ENCODE measurements at places on chromosomes 3 and 15.

- DNase-seq, result no peak
These were observed 22.9 kb downstream of the RAB8B start for GRCh38 chr15:63212050-63213004.

- DNase-seq, result no peak
These were observed 608 bp upstream of the SLC6A6 start for GRCh38 chr3:14401692-14402303.

GRCh38 chr3:13207578-13207922 is 134.3 kb upstream of the IQSEC1 start:
- no peak for DNase-seq

DNA sequence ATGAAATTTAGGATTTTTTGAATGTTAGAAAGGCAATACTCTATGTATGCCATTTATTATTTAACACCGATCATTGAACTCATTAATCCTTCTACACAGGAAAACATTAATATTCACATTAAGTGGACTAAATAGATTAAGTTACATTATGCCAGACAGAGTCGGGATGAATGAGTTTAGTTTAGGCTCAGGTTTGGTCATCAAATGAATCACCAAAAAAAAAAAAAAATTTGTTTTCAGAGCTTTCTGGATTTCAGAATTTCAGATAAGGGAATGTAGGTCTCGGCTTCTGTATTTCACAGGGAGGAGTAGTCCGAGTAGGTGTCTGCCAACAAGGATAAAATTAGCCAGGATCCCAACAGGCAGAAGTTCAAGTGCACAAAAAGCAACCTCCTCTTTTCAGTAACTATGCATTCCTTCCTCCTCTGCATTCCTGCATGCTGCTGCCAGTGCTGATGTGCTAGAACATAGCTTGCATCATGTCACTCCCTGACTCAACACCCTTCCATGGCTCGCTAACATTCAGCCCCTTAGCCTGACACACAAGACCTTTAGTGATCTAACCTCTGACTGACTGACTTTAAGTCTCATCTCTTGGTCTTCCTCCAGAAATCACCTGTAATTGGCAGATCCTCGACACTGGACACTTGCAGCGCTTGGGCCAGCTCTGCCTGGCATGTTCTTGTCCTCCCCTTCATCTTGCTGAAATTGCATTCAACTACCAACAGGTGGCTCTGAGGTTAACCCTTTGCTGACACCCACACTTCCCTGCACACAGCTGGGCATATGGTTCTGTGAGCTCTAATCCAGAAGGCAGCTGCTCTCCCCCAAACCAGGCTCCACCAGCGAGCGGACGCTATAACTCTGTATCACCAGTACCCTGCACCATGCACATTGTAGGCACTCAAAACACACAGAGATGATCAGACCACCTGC is 145.4 kb upstream of the PROK2 start:
- no peak for DNase-seq

DNA sequence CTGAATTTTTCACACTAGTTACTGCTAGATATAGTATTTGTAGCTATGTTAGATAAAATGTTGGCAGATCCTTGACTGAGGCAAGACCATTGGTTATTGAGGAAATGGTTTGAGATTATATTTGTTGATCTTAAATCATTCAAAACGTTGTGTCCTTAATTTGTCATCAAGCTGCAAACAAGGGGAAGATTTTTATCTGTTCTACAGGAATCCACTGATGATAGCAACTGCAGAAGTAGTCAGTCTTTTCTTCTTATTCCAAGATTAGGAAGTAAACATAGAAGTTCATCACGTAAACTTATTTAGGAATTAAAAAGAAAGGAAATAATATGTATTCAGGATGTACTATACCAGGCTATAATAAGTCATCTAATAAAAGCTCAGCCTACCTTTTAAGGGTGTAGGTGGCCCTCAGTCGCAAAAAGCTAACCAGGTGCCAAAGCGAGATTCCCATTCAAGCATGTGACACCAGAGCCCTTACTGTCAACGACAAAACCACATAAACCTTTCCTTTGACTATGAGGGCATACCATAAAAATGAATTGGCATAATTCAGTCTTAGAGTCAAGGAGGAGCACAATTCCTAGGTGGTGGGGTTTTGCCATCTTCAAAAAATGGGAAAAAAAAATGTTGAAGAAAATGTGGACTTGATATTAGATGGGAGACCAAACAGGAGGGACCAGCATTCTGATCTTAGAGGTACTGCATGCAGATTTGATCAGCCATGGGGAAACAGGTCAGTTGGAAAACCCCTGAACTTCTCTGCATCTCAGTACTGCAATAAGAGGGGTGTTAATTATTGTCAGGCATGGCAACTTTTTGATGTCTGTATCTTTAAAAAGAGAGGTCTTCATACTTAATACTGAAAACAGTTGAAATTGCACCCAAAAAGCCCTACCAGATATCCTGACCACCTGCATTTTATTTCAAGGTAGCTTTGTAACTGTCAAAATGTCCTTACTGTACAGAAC is 212.5 kb upstream of the UBE2E1 start:
- no peak for DNase-seq

DNA sequence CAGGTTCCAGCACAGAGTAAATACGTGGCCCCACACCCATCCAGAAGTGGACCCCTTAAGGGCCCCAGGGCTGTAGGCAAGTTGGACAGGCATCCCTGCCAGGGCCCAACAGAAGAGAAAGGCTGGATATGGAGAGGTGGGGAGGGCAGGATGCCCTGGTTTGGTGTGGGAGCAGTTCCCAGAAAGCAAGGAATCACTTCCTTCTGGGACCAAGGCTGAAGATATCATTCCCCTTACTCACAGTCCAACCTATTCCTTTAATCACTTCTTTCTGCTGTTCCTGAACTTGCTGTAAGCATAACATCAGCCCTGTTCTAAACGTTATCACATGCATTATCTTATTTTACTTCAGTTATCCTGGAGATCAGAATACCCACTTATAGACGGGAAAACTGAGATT is 6.1 kb upstream of the MESP2 start:
- no peak for DNase-seq

DNA sequence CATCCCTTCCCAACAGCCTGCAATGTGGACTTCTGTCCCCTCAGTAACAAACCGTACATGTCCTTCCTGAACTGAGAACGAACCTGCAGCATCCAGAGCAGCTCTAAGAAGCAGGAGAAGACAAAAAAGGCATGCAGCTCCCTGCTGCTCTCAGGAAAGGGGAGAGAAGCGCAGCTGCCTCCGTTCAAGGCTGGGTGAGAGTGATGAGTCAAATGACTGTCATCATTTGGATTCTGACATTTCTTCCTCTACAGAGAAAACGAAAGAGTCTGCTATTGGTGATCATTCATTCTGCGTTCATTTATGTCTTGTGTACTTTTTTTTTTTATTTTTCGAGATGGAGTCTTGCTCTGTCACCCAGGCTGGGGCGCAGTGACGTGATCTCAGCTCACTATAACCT is 677.8 kb downstream of the FHIT start:
- DNase-seq, result no peak

DNA sequence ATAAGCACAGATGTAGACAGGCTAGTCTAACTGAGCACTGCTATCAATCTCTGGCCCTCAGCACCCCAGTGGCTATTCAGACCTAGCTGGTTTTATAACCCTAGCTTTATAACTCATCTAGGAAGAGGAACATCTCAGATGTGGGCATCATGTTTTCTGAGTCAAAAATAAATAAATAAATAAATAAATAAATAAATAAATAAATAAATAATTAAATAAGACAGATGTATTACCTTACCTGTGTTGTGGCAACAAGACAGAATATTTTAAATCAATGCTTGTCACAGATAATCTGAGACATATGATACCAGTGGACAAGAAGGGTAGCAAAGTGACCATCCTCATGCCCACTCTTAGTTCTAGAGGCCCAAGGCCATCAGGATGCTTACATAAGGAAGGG is 52.2 kb downstream of the EFHB start:
- DNase-seq, result no peak

GRCh38 chr15:101204739-101205535 is 46.9 kb downstream of the CHSY1 start:
- DNase-seq, result no peak

DNA sequence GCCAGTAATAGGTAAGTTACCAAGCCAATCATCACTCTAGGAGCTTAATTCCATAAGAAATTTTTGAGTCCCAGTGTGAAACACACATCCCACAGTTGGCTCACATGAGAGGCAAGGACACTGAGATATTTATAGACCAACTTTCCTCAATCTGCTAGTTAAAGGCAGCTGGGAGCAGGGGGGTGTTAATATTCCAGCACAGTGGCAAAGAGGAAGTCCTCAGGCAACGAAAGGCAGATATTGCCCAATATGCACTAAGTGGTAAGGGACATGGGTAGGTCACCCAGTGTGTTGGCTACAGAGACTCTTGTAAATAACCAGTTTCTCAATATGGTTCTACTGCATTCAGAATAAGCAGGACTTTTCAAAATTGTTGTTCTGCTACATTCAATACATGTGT is 61.0 kb downstream of the TOP2B start:
- DNase-seq, result no peak

DNA sequence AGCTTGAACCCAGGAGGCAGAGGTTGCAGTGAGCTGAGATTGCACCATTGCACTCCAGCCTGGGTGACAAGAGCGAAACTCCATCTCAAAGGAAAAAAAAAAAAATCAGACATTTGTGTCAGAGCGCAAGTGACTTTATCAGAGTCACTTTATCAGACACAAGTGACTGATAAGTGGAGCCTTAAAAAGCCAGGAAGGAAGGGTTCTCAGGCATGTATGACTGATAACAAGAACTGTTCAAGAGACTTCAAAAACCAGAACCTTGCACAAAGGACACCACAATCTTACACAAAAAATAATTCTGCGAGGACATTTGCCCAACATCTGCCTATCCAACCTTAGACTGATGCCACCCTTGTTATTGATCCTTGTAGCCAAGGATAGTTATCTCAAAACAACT is 13.3 kb upstream of the CFAP44 start:
- DNase-seq, result no peak
